Camera-type eye (tissue), 1 donor: ENCODE measurements at places on chromosomes 16 and 17. TPM values are rescaled to one million over a fixed set of nuclear protein-coding genes. Genes with fewer than 3 reads are reported as not detected.

AFMID gene
- 31.7 TPM for total RNA-seq

EME1 gene
- 4.3 TPM for total RNA-seq

TSNAXIP1 gene
- total RNA-seq = 5.2 TPM

MARVELD3 gene
- total RNA-seq = 1.9 TPM

CDR2L gene
- total RNA-seq = 9.7 TPM

AIPL1 gene
- 335 TPM for total RNA-seq

SAMD14 gene
- 14.2 TPM for total RNA-seq

EDC4 gene
- total RNA-seq = 72.0 TPM

CFAP97D1 gene
- not detected for total RNA-seq

OR1F1 gene
- not detected for total RNA-seq

ERCC4 gene
- 19.6 TPM for total RNA-seq

SDR42E1 gene
- 3.1 TPM for total RNA-seq

MT1A gene
- not detected for total RNA-seq

LRRC37A2 gene
- 16.7 TPM for total RNA-seq

VWA3A gene
- 0.33 TPM for total RNA-seq
